Left ventricle myocardium inferior (tissue), 1 donor: ENCODE measurements at places on chromosomes 1 and 21. TPM values are rescaled to one million over a fixed set of nuclear protein-coding genes. Genes with fewer than 3 reads are reported as not detected.

- peaks cover 22% of the 10 kb centered on the region for H3K4me1 ChIP-seq
- no peak for DNase-seq
- peaks cover 4% of the 10 kb centered on the region for H3K36me3 ChIP-seq
These were observed 404 bp upstream of the CPLANE2 start for GRCh38 chr1:16237343-16237830.

- H3K27me3 ChIP-seq, result no peaks in the 10 kb centered on the region
- H3K36me3 ChIP-seq, result no peaks in the 10 kb centered on the region
- H3K4me1 ChIP-seq, result peaks cover 58% of the 10 kb centered on the region
- no peak for DNase-seq
- H3K27ac ChIP-seq, result peak overlapping the region; percentile 77
These were observed 1.4 kb downstream of the IFFO2 start for GRCh38 chr1:18955131-18955440.

The RBM11 gene
- 0.30 TPM for total RNA-seq

DNA sequence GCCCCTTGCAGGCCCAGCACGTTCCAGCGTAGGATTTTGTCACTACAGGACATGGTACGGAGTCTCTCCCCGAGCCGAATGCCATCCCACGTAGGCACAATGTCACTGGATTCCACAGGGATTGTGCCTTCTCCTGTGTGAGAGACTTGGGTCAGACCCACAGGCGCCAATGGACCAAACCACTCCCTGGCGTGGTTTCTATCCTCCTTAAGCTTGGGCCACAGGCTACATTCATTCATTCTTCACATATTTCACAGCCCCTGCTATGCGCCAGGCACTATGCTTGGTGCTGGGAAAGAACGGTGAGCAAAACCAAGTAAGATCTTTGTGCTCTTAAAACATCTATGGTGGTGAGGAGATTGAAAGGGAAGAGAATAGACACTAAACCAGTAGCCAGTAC, 18.7 kb downstream of the CHRNB2 start:
- DNase-seq, result no peak
- no peaks in the 10 kb centered on the region for H3K27me3 ChIP-seq
- no peak overlapping the region for H3K27ac ChIP-seq
- peaks cover 14% of the 10 kb centered on the region for H3K4me1 ChIP-seq
